ENCODE measurements at places on chromosomes 6 and 20.

GRCh38 chr6:25309886-25310285, 30.7 kb downstream of the CARMIL1 start:
- DNase-seq, result no peak

DNA sequence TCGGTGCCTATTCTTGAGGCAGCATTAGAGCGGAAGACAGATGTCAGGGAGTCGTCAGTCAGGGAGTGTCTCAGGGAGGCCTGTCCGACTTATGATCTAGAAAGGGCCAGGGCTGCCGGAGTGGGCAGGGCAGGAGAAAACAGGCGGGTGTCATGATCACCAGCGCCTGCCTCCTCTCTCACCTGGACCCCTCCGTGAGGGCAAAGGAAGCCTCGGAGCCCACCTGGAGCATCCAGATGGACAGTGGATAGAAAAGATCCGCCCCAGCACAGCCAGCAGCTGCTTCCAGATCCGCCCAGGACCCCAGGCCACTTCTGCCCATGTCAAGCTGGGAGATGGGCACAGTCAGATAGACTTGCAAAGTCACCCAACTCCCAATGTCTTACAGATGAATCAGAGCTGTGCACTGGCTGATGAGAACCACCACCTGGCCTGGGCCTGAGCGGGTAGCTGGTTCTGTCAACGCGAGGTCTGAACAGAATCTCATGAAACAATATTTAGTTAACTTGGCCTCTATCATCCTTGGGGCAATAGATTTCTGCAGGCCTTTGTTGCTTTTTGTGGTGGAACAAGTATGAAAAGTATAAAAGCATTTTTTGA, 22.2 kb downstream of the PSMG4 start:
- no peak for DNase-seq

DNA sequence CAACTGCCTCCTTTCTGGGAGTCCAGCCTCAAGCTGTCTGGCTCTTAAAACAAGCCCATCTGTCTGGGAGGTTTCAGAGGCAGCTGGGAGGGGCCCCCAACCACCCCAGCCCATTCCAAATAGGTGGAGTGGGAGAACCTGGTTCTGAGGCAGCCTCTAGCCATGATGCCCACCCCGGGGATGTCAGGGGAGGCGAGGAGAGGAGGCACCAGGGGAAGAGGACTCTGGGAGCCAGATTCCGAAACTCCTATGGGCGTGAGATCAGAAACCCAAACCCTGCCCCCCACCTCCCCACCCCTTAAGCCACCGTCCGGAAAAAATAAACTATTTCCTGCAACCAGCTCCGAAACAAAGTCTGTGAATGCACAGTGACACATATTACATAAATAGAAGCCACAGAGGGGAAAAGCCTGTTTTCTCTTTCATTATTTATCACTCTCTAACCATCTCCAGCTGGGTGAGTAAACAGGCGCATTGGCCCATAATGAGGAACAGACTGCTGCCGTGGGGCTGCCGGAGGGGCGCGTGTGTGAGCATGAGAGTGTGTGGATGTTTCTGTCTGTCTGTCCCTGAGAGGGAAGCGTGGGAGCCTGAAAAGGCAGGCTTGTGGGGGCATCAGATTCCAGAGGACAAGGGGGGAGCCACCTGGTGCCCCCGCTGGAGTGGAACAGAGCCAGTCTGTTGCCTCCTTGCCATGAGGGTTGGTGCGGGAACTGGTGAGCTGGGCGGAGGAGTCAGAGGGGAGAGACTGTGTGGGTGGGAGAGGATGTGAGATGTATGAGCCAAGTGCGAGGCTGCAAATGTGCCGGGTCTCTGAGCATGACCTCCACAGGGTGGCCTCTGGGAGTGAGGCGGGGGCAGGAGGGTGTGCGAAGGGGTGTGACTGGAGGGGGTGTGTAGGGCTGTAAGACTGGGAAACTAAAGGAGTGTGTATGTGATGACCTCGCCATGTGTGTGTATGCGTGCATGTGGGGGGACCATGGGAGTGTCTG, 14.3 kb upstream of the FOXP4 start:
- DNase-seq, result peak; percentile 43

GRCh38 chr6:42125231-42125630, 17.2 kb downstream of the C6orf132 start:
- no peak for DNase-seq

- no peak for DNase-seq
These were observed 26.5 kb downstream of the PDE10A start for GRCh38 chr6:165636402-165637048.

DNA sequence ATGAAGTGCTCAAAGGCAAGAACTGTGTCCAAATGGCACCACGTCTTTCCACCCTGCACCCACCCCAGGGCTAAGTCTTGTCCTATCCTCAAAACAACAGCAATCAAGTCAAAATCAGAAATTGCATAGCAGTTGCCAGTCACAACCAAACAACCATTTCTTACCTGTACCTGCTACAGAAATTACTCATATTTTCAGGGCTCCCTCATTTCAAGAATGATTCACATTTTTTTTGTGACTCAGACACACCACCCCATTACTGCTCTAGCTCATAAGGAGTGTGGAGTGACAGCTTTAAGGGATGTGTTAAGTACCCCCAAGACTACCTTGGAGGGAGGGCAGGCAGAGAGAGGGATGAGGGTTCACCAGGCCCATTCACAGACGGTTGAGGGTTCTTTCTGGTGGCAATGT, 111.7 kb downstream of the TRERF1 start:
- no peak for DNase-seq

DNA sequence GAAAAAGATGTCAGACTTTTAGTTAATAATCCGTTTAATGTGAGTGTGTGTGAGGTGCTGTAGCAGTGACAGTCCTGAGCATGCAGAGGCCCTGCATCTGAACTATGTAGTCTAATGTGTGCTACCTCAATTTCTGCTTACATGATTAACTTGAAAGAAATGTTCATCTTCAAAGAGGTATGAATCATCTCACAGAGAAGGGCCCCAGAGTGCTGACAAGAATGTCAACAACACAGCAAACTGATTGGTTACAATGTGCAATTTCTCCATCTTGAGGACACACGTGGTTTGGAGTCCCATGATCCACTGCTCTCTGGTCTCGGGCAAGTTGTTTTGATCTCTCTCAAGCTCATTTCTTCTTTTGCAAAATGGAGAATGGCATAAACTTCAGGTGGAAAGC, 61.7 kb upstream of the EMILIN3 start:
- no peak for DNase-seq

- DNase-seq, result no peak
These were observed 63.5 kb upstream of the E2F3 start for GRCh38 chr6:20338156-20338555.

DNA sequence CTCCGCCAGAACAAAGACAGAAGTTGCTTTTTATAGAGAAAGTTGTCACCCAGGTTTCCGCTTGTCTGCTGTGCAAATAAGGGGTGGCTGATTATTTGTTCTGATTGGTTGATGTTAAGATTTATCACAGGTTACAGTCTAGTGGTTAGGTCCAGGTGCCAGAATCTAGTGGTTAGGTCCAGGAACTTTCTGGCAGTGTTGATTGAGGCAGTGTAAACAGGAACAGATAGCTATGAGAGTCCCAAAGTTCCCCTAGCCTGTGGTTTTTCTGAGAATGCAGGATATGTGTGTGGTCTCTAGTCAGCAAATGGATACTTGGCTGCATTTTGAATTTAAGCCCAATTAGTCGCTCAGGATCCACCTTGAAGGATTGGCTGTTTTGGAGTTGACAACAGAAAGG, 148.0 kb downstream of the TMEM200A start:
- DNase-seq, result no peak

- DNase-seq, result no peak
These were observed 60.4 kb downstream of the YTHDF1 start for GRCh38 chr20:63155266-63156165.

- DNase-seq, result no peak
These were observed 835.4 kb downstream of the MAFB start for GRCh38 chr20:39853636-39854035.

DNA sequence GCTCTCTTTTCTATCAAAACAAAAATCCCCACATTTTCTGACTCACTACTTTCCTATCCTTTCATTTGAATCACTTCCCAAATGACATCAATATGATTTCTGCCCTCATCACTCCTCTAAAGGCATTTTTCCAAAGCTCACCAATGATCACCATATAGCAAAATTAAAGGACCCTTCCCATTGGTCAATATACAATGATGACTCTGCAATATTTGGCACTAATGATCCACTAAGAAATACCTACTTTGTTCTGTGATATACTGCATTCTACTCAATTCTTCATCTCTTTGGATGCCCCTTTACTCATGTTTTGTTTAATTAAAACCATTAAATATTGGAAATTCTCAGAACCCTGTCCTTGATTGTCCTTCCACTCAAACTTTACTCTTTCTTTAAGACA, 200.3 kb upstream of the PTCHD4 start:
- no peak for DNase-seq

DNA sequence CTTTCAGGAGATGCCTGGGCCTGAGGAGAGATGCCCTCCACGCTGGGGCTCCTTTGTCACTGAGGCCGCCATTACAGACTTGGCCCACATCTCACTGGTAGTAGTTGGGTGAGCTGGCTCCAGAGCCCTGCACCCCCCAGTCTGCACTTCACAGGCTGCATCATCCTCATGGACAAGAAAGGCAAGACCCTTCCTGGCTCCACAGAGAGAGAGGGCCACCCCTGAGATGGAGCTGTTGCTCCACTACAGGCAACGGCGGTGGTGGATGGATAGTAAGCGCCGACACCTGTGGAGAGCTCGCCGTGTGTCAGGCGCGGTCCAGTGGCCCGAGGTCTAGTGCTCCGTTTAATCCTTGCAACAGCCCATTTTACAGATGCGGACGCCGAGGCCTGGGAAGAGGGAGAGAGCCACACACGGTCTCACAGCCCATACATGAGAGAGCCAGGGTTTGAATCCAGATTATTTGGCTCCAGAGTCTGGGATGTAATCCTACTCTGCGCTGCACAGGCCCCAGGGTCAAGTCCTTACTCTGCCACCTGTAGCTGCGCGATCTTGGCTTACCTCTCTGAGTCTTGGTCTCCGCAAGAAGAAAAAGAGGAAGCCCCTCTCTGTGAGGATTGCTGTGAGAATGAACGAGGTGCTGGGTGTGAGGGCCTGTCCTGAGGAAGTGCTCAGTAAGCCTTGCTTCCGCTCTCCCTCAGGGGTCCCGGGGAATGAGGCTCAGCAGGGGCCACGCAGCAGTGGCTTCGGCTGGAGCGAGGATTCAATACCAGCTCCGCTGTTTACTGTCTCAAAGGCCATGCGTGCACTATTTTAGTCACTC, 34.5 kb downstream of the SPDEF start:
- DNase-seq, result no peak

GRCh38 chr20:8156235-8157079, 24.4 kb downstream of the PLCB1 start:
- DNase-seq, result no peak

DNA sequence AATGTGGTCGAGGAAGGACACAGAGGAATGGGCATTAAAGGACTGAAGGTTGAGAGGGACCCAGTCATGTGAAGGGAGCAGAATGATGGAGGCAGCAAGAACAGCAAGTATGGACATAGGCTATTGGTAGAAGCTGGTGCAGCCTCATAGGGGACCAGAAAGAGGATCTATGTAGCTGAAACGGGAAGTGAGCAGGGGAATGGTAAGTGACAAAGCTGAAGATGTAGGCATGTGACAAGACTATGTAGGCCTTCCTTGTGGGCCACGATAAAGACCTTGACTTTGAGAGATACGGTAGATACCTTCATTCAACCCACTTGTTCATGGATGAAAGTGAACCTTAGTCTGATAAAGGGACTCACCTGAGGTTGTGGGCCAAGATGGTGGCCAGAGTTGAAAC, 3.5 kb downstream of the CTNNBL1 start:
- DNase-seq, result no peak

- DNase-seq, result no peak
These were observed 22.8 kb upstream of the SLC17A4 start for GRCh38 chr6:25731721-25732120.

GRCh38 chr20:23146857-23147637, 60.9 kb upstream of the CD93 start:
- no peak for DNase-seq

DNA sequence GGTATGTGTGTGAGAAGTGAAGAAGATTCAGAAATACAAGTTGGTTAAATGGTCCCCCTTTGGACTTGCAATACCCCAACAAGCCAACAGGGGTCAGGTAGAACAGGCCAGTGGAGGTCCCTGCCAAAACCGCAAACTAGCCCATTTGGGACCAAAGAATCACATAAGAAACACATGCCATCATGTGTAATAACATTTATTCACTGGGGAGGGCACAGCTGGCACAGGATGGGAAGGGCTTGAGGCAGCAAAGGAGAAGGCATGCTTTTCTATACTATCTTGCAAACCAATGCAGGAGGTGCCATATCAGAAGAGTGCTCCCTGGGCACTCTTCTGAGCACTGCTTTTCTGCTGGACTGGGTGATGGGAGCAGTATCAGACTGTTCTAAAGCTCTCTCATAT, 116.1 kb upstream of the TRAF3IP2 start:
- no peak for DNase-seq

DNA sequence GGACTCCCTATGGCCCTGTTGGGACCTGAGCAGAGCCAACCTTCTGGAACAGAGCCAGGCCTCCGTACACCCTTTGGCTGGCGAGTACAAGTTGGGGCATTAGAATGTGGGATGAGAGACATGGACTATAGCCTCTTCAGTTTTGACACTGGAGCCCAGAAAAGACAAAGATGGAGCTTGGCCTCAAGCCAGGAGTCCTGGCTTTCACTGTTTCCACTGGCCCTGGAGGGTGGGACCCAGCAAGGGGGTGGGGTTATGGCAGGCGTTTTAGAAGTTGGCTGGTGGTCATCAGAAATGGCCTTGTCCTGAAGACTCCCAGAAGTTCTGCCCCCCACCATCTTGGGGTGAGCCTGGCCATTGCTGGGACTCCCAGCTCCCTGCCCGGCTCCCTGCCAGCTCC, 21.8 kb downstream of the ITPR3 start:
- no peak for DNase-seq

DNA sequence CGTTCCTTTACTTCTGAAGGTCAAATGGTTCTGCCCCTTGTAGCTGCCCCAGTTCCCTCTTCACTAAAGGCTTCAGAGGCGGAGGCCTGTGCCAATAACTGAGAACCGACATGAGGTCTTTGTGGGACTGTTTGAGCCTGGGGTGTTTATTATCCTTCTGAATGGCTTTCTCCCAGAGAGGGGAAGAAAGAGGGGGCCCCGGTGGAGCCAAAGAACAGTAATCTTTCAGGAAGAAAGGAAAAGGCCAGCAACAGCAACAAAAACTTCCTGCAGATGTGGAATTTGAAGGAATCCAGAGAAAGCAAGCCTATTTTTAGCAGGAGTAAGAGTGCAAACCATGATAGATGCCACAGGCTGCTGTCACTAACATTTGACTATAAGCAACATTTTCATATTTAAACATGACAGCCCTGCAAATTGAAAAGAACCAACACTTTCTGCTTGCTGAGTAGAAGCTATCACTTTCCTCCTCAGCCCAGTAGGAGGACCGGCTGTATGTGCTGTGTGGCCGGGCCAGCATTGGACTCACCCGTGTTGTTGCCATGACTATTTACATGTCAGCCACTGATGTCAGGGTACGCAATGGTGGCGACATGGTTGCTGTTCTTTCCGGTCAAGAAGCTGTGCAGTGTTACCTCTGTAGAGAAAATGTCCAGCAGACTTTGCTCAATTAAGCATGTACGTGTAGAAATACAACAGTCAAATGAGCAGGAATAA, 121.3 kb downstream of the SOBP start:
- no peak for DNase-seq
